ENCODE measurements at places on chromosomes 2 and 18.

DNA sequence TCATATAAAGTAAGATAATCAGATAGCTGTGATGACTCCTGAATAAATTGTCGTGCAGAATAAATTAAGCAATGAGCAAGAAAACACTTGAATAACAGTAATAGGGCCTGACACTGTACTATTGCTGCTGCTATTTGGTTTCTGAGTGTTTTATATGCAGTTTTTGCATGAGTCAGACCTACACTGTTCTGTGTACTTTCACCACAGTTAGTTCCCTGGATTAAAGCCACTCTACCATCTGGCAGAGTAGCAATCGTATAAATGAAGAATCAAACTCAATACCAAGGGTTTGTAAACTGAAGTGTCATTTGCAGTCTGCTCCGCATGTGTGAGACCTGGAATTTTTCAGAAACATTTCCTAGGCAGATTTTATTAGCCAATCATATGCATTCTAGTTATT lies 398.6 kb upstream of the CDH7 start:
- DNase-seq: no peak

- no peak for DNase-seq
Measured at GRCh38 chr2:120300385-120300784, 45.6 kb upstream of the INHBB start.

DNA sequence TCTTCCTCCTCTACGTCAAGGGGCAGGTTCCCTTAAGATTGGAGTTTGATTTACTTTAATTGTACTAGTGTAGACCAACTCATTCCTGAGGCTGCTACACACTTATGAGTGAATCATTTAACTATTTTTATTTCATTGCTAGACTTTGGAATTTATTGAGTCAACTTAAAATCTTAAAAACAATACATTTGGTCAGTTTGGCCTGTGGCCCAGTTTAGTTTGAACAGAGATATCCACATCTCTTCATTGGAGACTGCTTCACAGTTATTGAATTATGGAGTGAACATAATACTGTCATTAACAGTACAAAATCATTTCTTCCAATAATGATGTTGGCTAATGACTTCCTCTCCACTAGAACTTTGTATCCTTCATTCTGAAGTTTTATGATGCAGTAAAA lies 34.5 kb upstream of the STPG4 start:
- DNase-seq: no peak

DNA sequence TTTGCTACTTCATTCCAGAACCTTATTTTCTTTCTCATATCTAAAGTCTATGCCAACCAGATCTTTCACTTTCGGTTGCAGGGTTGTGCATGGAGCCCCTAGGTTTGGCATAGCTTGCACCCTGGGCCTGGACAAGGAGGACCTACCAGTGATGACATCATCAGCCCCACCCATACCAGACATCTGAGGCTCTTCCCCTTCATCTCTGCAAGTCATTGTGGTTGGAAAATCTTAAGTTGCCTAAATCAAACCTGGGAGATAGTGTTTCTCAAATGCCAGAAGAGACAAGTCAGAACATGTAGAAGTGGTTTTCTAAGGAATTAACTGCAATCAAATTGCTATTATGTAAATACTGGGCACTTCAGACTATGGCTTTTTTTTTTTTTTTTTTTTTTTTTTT lies 363.3 kb downstream of the ZNF516 start:
- no peak for DNase-seq

DNA sequence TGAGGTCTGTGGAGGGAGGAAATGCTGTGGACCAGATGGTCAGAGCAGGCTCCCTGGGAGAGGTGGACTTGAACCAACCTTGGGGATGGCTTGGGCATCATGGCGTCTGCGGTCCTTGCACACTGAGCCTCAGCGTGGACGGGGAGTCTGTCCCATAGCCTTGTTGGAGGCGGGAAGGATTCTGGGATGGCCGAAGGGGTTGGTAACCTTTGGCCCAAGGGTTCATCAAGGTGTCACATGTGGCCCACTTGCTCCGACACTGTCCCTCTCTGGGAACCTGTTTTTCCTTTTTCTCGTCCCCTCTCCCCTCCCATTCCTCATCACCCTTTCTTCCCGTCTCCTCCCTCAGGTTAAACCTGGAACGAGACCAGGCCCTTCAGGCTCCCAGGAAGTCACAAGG lies 66.4 kb downstream of the MAPK4 start:
- DNase-seq: no peak

GRCh38 chr18:55320424-55321264 lies 267.3 kb downstream of the TCF4 start:
- DNase-seq: no peak

GRCh38 chr2:86686905-86687304 lies 33.2 kb upstream of the RMND5A start:
- no peak for DNase-seq

GRCh38 chr2:111148225-111148873 lies 27.6 kb downstream of the BCL2L11 start:
- DNase-seq: no peak

DNA sequence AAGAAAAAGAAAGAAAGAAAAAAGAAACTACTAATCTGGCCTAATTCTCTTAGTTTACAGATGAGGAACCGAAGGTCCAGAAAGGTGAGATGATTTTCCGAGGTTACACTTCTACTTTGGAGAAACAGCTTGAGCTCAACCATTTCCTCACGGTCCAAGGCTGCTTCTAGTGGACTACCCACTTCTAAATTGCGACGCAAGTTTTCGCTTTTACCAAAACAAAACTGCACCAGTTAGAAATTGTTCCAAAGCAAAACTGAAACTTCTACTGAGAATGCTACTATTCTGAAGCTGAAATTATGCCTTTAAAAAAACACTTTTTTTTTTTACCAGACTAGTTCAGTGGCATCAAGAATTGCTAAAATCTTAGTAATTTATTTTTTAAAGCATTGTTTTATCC lies 101.6 kb downstream of the INO80D start:
- no peak for DNase-seq
